Colonic mucosa (tissue), 4 donors: ENCODE measurements at places on chromosomes 12 and 14. TPM values are rescaled to one million over a fixed set of nuclear protein-coding genes. Genes with fewer than 3 reads are reported as not detected.

The HOXC13 gene
- total RNA-seq: not detected

The GPX2 gene
- total RNA-seq: 489 TPM

DNA sequence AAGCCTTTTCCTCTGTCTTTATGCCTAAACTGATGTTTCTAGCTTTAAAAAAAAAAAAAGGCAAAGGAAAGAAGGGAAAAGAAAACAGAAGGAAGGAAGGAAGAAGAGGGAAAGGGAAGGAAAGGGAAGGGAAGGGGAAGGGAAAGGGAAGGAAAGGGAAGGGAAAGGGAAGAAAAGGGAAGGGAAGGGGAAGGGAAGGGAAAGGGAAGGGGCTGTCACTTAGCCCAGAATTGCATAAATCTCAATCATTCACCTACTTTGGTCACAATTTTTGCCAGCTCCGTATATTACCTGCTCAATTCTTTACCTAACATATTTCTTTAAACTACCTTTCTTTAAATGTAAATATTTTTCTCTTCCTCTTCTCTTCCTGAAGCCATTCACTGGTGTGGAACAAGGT is 26.8 kb downstream of the CIT start:
- DNase-seq: no peak

The PDE3A gene
- total RNA-seq: 32.1 TPM

DNA sequence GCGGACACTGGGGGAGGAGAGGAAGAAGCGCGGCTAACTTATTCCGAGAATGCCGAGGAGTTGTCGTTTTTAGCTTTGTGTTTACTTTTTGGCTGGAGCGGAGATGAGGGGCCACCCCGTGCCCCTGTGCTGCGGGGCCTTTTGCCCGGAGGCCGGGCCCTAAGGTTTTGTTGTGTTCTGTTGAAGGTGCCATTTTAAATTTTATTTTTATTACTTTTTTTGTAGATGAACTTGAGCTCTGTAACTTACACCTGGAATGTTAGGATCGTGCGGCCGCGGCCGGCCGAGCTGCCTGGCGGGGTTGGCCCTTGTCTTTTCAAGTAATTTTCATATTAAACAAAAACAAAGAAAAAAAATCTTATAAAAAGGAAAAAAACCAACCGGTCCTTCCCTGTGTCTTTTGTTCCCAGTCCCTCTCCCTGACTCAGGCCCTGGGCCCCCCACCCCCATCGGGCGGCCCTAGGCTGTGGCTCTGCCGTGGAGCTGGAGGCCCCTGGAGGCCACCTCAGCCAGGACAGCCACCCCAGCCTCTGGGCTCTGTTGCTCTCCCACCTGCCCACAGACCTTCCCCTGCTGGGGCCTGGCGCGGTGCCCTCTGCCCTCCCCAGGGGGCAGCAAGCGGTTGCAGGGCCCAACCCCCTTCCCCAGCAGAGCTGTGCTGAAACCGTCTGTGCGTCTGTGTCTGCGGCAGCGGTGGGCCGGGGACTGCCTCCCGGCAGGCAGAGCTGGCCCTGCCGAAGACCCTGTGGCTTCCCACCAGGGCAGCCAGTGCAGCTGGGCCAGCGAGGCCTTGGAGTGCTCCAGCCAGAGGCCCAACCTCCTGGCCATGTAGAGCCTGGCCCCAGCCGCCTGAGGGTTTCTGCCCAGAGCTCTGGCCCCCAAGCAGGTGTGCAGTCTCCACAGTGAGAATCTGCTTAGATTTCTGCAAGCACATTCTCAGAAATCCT is 4.0 kb upstream of the CRIP2 start:
- no peak for DNase-seq

DNA sequence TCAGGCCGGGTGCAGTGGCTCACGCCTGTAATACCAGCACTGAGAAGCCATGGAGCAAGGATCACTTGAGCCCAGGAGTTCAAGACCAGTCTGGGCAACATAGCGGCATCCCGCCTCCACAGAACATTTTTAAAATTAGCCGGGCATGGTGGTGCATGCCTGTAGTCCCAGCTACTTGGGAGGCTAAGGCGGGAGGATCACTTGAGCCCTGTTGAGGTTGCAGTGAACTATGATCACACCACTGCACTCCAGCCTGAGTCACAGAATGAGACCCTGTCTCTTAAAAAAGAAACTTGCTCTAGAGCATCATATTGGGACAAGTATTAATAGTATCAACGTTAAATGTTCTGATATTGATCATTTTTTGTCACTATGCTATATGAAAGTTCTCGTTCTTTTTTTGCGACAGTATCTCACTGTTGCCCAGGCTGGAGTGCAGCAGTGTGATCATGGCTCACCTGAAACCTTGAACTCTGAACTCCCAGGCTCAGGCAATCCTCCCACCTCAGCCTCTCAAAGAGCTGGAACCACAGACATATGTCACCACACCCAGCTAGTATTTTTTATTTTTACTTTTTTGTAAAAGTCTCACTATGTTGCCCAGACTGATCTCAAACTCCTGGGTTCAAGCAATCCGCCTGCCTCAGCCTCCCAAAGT is 47.7 kb downstream of the CCDC85C start:
- DNase-seq: no peak

- DNase-seq: no peak
Observed at GRCh38 chr14:104522926-104523545, 56.5 kb upstream of the C14orf180 start.

The MUCL1 gene
- total RNA-seq: not detected

The TUNAR gene
- 0.07 TPM for total RNA-seq
